ENCODE measurements at places on chromosomes 12 and 14.

DNA sequence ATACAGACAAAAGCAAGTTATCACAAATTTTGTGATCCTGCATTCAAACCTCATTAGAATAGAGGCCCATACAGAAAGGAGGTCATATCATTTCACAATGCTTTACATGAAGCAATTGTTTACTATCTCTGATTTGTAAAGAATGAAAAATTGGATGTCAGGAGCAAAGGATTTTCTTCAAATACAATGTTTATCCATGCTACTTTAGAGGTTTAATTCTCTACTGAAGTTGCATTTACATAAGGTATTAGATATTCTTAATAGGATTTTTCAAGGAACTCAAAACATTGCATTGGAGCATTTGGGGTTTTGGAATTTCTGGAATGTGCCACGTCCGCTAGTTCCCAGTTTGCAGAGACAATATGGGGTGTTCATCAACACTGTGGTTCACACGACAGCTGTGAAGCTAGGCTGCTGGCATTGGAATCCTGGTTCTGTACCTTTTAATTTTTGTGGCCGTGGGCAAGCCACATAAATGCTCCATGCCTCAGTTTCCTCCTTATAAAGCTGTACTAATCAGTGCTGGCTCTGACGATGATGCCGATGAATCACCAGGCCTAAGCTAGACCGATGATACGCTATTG lies 174.8 kb downstream of the APAF1 start:
- no peak for DNase-seq

DNA sequence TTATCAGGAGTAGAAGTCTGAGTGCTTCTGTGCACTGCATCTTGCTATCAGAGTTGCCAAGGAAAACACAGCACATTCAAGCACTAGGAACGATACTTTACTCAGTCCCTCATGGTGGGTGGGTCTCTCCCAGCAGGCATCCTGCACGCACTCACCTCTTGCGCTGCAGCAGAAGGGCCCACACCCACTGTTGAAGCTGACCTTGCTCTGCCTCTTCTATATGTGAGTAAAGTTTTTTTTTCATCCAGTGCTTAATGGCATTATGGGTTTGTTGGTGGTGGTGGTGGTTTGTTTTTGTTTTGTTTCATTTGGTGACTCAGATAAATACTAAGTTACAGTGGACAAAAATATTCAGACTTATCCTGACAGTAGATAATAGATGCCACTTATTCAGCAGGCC lies 348.5 kb downstream of the EGLN3 start:
- DNase-seq = no peak

- DNase-seq = peak; percentile 92
Measured at GRCh38 chr12:62259993-62260732, at the start of gene USP15. Gene USP15, plus strand, starts transcription at chr12:62260404. Its CDS starts 11 bp downstream, at chr12:62260415.

DNA sequence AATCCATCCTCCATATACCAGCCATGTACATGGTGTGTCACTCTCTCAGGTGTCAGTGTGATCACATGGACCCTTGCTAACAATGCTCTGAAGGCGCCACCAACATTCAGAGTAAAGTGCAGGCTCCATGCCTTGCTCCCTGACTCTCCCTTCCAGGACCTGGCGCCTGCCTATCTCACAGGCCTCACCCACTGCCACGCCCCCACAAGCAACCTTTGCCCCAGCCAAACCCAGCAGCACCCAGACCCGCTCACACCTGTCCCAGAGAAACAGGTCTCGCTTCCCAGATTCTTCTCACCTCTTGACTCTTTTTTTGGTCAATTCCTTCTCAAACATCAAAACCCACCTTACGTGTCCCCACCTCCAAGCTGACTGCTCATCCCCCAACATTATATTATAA lies 52.3 kb downstream of the KCNK10 start:
- no peak for DNase-seq

DNA sequence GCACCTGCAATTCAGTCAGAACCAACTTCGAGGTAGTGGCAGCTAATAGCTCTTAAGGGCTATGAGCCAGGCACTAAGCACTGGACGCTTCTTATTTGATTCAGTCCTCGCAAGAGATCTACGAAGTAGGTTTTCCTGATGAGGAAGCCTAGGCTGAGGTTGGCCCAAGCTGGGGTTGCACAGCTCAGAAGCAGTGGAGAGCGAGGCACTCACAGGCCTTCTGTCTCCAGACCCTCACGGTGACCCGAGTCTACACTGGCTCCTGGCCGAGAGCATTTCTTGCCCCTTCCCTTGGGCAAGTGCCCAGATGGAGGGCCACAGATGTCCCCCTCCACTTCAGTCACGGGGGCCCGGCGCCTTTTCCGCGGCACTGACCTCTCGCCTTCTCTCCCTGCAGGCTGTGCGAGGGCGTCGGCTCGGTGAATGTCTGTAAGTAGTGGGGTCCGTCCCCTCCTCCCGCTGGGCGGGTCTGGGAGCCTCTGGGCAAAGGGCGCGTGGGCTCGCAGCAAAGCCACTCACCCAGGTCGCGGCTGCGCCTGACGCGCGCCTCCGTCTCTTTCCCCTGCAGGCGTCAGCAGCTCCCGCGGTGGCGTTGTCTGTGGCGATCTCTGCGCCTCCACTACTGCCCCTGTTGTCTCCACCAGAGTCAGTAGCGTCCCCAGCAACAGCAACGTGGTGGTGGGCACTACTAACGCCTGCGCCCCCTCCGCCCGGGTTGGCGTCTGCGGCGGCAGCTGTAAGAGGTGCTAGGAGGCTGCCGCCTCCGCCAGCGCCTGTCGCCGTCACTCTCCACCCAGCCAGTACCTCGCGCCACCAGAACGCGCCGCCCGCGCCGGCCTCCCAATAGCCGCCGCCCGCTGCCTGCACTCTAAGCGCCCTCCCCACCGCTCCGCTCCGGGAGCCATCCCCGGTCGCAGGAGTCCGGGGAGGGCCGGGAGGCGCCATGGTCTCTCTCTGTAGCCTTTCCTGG lies 13.1 kb downstream of the KRT83 start:
- DNase-seq = no peak

- no peak for DNase-seq
Measured at GRCh38 chr14:81982046-81982445, 448.4 kb upstream of the SEL1L start.

- no peak for DNase-seq
Measured at GRCh38 chr12:122795807-122796206, 21.4 kb downstream of the CCDC62 start.

DNA sequence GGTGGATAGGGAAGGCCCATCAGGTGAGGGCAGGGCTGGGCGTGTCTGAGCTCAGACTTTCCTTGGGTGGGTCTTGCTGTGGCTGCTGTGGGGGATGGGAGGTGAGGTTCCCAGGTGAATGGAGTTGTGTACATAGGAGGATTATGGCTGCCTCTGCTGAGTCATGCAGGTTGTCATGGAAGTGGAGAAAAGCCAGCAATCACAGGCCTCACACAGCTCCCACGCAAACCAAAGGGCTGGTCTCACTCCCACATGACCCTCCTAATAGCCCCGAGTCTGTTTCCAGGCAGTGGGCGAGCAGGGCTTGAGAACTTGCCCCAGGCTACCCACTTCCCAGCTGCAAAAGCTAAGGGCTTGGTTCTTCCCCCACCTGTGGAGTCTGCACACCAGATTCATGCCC lies 149.5 kb downstream of the IPO8 start:
- DNase-seq = no peak

DNA sequence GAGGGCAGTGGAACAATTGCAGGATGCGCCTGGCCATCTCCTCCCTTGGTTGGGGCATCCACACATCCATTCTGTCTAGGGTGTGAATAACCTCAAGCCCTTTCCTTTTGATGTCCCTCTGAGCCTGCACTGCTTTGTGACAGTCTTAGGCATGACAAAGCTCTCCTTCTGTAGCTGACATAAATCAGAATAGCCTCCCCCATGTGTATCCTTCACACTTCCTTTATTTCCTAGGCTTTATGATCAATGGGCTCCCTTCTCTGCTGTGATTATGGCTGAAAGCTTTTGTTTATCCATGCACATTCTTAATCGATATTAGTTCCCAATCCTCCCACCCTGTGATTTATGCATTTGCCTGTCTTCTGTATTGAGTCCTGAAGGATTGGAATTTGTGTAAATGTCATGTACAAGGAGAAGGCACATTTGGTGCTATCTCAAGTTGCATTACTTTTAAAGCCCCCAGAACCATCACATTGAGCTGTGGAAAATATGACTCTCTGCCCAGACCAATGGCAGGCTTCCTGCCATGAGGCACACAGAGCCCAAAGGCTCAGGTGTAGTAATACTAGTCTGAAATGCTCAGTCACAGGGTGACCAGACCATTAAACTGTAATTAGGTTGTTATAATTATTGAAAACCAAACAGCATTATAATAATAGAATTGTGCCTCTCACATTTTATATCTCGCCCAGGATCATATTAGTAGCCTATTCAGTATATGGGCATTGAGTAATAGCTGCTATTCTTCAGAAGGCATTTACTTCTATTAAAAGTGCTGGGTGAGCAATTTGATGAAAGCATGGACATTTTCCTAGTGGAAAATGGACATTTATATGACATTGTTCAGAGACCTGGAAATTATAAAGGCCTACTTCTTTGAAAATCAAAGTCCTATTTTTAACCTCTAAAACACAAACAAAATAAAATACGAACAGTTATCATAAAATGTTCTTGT lies 14.0 kb downstream of the EMP1 start:
- no peak for DNase-seq

DNA sequence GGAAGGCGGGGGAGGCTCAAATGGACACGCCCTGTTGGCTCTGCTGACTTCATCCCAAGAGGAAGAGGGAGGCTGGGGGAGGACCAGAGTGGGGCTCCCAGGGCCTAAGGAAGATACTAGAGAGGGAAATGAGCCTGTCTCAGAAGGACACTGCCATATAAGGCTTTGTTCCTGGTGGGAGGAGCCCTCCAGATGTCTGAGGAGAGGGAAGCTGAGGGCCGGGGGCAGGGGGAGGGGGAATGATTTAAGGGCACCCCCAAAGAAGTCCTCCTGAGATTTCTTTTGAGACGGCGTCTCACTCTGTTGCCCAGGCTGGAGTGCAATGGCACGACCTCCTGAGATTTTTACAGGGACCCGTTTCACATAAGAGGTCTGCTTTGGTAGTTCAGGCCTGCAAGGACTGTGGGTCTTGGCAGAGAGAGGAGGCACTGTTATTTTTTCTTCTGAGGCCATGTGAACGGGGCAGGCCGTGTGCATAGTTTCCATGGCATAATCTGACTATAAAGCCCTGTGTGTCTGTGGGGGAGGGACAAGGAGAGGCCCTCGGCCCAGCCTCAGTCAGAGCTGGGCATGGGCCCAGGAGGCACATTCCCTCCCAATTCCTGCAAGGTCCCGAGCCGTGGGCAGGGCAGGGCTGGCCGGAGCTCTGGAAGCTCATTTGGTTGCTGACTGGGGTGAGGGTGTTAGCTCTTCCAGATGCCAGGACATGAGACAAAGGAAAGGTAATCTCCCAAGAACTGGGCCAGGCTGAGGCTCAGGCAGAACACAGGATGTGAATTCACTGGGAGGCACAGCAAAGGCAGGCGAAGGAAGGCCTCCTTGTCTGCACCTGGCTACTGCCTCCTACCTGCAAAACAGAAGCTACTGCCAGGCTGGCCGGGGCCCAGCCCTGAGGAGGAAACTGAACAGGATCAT lies 22.2 kb upstream of the PLEKHG3 start:
- no peak for DNase-seq

DNA sequence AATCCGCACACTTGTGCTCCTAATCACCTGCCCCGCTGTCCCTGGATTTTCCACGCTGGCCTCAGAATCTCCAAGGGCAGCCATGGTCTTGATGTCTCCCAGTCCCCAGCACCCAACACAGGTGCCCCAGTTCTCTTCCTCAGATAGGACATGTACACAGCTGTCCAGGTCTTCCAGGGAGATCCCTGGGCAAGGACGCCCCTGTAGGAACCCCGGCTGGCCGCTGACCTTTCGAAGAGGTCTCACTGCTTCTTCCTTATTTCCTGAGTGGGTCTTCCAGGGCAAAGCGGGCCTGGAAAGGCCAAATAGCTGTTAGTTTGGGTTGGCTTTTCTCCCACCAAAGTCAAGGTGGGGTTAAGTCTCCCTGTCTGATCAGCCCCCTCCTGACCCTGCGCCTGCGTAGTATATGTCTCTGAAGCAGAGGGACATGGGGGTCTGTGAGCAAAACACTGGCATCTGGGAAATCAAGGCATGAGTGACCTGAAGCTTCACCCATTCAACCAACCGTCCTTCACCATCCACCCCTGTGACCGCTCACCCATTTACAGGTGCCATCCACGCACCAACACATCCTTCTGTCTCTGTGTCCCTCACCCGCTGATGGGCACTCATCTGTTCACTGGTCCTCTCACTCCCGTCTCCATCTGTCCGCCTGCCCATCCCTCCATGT lies 4.6 kb downstream of the BEGAIN start:
- no peak for DNase-seq

DNA sequence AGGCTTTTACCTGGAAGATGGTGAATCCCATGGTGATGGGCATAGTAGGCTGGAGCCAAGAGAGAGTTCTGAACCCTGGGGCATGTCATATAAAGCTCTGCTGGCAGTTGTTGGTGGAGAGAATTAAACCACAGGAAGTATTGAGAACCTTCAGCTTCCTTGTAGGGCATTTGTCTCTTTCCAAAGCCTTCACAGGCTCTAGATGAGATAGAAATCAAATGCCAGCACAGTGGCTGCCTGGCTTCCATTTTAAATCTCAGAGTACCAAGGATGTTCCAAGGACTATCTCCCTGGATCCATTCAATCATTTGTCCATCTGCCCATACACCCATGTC lies 369.6 kb downstream of the DPF3 start:
- no peak for DNase-seq

- DNase-seq = no peak
Measured at GRCh38 chr12:41972196-41972595, 172.5 kb downstream of the GXYLT1 start.

- DNase-seq = no peak
Measured at GRCh38 chr14:51342226-51342625, 102.2 kb downstream of the TMX1 start.

DNA sequence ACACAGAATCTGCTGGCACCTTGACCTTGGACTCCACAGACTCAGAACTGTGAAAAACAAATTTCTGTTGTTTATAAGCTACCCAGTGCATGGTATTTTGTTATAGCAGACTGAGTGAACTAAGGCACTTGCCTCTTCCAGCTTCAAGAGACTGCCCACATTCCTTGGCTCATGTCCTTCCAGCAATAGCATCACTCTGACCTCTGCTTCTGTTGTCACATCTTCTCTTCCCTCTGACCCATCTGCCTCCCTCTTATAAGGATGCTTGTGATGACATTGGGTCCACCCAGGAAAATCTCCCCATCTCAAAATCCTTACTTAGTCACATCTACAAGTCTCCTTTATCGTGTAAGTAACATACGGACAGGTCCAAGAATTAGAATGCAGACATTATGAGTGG lies 200.4 kb downstream of the PIK3C2G start:
- DNase-seq = no peak

GRCh38 chr12:105748806-105749600 lies 389.8 kb downstream of the NUAK1 start:
- no peak for DNase-seq
